ENCODE measurements at places on chromosomes 5 and 9.
A peak's percentile ranks its signal among the peaks of the same experiment; 100 is the strongest.

- no peak for DNase-seq
Observed at GRCh38 chr5:86756839-86757238, 139.1 kb downstream of the COX7C start.

- DNase-seq, result no peak
Observed at GRCh38 chr5:53613061-53613460, 52.6 kb downstream of the NDUFS4 start.

- DNase-seq, result no peak
Observed at GRCh38 chr5:41415242-41415641, 95.2 kb downstream of the PLCXD3 start.

GRCh38 chr5:179763215-179763945, 30.4 kb upstream of the LTC4S start:
- DNase-seq, result peak; percentile 16

GRCh38 chr9:36640771-36641381, 68.2 kb downstream of the MELK start:
- DNase-seq, result no peak

DNA sequence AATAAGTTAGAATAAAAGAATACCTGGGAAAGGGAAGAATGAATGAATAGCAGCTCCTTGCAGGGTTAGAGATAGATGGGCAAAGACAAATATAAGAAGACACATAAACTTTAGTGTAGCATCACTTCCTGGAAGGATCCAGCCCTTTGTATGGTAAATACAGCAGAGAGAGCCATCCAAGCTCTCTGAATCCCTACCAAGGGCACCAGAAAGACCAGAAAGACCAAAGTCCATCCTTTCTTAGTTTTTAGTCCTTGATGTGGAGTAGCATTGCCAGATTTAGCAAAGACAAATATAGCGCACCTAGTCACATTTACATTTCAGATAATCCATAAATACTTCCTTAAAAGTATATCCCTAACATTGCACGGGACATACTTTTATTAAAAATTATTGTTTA, 56.1 kb upstream of the C9orf72 start:
- no peak for DNase-seq
